ENCODE measurements at places on chromosomes 16 and 17.

- DNase-seq, result no peak
Measured at GRCh38 chr17:51142597-51142996, 10.8 kb upstream of the NME1 start.

GRCh38 chr17:31417051-31417792 is 25.7 kb downstream of the RAB11FIP4 start:
- DNase-seq, result no peak

- no peak for DNase-seq
Measured at GRCh38 chr17:32100971-32101631, 41.2 kb upstream of the RHOT1 start.

- no peak for DNase-seq
Measured at GRCh38 chr16:84136331-84137125, 8.4 kb downstream of the HSDL1 start.

DNA sequence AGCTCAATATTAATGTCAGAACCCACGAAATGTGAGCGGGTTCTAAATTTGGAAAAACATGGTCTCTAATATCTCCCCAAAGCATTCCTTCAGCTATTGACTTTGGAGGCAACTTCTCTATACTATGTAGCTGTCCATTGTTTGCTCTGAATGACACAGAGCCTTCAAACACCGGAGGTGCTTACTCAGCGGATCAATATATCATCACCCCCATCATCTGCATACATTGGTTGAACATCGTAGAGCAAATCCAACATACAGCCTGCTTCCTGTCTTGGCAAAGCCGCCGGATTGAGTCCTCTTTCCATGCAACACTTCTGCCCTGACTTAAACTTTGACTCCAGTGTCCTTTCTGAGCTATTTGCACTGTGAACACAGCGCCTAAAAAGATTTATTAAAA is 61.3 kb downstream of the C17orf67 start:
- no peak for DNase-seq
